Activated T-cell treated with anti-CD3 and anti-CD28 coated beads, Interleukin-2, amount 50 U/mL, for 48 hours (primary cell): ENCODE measurements at places on chromosomes 13 and 19.

DNA sequence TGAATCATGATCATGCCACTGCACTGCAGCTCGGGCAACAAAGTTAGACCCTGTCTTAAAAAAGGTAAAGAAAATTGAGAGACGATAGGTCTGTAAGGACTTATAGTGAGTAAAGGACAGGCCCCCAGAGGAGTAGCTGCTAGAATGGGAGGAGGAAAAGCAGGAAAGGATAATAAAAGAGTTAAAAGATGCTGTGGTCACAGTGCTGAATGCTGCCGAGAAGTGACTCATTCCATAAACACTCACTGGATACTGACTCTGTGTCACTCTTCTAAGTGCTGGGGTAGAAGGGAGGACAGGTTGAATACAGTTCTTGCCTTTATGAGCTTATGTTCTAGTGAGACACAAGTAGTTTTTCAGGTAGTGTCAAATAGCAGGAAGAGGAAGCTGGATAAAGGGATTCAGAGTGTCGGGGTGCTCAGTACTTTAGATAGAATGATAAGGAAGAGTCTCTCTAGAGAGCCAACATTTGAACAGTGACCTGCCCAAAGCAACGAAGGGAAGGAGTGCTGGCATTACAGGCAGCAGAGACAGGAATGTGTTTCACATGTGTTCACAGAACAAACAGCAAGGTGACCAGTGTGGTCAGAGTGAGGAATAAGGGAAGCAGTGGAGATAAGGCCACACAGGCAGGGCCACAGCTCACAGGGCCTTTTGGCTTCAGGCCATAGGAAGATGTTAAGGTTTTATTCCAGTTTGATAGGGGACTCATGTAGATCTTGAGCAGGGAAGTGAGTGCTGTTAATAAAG is 1240.5 kb downstream of the UQCRFS1 start:
- DNase-seq, result no peak

DNA sequence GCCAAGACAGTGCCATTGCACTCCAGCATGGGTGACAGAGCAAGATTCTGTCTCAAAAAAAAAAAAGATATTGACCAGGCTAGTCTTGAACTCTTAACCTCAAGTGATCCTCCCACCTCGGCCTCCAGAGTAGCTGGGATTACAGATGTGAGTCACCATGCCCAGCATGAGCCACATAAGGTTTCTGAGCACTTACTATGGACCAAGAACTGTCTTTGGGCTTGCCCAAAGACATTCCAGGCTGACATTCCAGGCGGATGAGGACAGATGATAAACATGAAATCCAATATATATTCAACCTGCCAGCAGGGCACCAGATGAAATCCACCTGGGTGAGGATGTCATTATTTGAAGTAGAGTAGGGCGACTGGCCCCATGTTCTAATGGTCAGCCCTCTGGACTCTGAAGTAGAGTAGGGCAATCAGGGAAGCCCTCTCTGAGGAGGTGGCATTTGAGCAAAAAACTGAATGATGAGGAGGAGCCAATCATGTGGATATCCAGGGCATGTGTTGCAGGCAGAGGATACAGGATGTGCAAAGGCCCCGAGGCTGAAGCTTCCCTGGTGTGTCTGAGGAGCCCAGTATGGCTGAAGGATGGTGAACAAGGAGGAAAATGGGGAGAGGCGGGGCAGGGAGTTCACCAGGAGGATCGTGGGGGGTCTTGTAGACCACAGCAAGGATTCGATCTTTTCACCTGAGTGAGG is 4.0 kb downstream of the C19orf38 start:
- DNase-seq, result no peak

DNA sequence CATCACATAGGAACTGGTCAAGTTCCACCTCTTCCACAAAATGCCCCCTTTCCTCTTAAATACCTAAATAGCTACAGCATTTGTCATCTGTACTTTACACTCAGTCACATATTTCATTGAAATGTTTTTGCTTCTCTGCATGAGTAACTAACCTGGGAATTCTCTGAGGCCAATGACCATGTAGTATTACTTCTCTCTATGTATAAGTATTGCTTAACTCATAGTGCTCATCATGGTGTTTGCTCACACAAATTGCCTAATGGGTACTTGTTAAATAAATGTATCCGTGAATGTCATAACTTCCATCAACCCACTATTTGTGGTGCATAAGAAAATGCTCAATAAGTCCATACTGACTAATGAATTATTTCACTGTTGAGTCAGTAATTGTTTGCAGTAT is 115.5 kb downstream of the FGF14 start:
- DNase-seq, result no peak

GRCh38 chr19:46886546-46887239 is 25.9 kb downstream of the ARHGAP35 start:
- no peak for DNase-seq

DNA sequence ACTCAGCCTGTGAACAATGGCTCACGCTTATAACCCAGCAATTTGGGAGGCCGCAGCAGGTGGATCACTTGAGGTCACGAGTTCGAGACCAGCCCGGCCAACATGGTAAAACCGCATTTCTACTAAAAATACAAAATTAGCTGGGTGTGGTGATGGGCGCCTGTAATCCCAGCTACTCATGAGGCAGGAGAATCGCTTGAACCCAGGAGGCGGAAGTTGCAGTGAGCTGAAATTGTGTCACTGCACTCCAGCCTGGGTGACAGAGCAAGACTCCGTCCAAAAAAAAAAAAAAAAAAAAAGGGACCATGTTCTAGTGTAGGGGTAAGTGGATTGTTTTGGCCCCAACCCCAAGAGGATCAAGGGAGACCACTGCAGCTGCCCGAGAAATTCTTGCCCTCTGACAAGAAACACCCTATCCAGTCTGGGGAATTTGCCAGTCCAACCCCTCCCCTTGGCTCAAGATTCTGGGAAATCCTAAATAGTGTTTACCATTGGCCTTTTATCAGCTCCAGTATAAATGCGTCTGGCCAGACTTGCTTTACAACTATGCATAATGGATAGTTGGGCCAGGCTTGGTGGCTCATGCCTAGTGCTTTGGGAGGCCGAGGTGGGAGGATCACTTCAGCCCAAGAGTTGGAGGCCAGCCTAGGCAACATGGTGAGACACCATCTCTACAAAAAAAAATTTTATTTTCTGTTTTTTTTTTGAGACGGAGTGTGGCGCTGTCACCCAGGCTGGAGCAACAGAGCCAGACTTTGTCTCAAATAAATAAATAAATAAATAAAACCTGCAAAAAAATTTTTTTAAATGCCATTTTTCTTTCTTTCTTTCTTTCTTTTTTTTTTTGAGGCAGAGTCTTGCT is 5.1 kb upstream of the DHDH start:
- no peak for DNase-seq

- DNase-seq, result no peak
These were observed 33.6 kb downstream of the CEBPG start for GRCh38 chr19:33407140-33407551.

GRCh38 chr19:47758443-47758804 is 13.1 kb downstream of the NOP53 start:
- DNase-seq, result no peak

DNA sequence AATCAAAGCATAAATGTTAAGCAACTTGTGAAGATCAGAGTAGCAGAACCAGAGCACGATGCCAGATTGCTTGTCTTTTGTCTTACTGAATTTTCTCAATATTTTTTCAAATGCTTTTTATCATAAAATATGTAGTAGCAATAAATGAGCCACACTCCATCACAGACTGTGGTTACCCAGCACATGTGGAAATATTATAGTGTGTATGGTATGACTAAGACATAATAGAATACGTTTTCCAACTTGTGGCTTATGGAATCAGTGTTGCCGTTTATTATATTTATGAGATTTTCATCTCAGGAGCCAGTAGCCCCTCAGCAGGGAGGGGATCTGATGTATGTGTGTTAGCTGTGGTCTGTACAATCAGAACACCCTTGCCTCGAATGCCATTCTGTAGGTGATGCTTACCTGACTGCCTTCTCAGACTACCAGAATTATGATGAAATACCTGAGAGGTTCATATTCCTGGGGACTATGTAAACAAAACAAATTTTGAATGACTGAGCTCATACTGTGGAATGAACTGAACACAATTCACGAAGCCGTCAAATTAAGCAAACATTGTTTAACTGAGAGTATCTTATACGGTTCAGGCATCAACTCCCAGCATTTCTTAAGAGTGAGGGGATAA is 1.9 kb downstream of the SCEL start:
- DNase-seq, result no peak

GRCh38 chr13:76641056-76641455 is 245.1 kb downstream of the KCTD12 start:
- no peak for DNase-seq

DNA sequence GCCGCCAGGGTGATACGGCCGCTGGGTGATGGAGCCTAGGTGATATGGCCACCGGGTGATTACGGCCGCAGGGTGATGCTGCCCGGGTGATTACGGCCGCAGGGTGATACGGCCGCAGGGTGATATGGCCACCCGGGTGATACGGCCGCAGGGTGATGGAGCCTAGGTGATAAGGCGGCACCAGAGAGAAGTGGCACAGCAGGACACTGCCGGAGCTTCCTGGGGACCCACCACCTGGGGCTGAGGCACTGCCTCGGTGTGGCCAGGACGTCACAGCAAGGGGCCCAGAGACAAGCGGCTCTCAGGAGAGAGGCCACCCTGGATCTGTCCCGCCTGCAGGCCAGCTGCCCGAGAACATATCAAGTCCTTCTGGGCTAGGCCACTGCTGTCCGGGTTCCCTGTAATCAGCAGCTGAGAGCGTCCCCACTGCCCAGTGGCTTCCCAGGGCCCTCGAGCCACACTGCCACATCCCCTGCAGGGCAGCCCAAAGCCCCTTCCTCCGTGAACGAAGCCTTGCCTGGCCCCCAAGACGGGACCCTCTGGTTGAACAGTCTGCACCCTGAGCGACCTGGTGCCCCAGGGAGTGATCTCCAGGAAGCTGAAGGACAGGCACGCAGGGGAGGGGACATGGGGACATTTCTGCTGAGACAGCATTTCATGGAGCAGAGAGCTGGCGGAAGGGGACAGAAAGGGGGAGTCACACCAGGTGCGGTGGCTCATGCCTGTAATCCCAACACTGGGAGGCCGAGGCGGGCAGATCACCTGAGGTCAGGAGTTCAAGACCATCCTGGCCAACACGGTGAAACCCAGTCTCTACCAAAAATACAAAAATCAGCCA is 22.1 kb downstream of the ZNF787 start:
- no peak for DNase-seq

DNA sequence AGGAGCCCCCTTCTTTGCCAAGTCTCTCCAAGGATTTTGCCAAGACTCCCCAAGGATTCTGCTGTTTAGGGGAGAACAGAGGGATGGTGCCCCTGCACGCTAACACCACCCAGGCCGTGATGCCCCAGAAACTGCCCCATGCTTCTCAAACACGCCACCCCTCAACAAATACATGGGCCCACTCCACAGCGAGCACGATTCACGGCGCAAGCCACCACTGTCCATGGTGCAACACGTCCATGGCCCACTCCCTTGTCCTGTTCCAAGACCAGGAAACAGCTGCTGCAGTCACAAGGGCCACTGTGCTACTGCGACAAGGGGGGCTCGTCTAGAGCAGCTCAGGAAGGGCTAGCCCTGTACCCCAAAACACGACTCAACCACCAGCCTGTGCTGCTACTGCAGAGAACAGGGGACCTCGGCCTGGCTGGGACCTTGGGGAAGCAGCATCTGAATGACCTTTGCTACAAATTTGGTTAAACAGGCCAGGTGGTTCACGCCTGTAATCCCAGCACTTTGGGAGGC is 36.5 kb upstream of the ISYNA1 start:
- DNase-seq, result no peak

DNA sequence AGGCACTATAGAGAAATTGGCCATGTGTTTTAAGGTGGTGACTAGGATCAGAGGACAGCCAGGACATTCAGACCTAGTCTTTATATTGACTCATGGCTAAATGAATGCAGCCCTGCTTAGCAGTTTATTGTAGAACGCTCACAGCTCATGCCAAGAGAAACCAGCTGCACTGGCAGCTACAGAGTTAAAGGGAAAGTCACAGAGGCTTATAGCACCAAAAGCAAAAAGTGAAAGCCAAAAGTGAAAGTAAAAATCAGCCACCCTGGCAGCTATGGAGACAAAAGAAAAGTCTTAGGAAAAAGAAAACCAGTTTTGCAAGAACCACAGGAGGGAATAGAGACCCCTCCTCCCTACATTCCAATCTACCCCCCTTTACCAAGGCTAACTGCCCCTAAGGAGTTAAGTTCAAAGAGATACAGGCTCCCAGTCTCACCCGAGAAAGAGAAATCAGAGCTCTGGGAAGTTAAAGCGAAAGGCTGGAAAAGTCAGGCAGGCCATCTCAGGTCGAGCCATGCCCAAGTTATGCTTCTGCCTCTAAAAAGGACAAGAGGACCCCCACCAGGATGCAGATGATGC is 99.0 kb downstream of the ZNF429 start:
- DNase-seq, result no peak

GRCh38 chr13:111367340-111367739 is 46.9 kb downstream of the TEX29 start:
- no peak for DNase-seq

GRCh38 chr13:84439108-84439507 is 556.8 kb upstream of the SLITRK1 start:
- no peak for DNase-seq

- DNase-seq, result no peak
These were observed 711 bp downstream of the FUT2 start for GRCh38 chr19:48696353-48697010.

DNA sequence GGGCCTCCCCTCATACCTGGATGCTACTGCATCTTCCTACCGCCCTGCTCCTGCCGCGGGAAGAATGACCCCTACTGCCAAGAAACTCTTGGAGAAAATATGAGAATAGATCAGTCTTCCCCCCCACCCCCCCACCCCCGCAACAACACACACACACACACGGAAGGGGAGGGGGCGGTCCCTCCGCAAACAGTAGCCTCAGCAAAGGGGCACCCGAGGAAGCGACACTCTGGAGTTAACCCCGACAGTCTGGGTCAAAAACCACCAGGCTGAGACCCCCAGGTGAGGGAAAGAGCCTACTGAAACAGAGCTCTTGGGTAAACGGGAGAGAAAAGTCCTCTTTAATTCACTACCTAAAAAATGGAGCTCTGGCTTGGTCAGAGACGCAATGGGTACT is 1.2 kb downstream of the MED26 start:
- no peak for DNase-seq

GRCh38 chr19:11496391-11497163 is 9.1 kb downstream of the ZNF653 start:
- DNase-seq, result peak; percentile 84

DNA sequence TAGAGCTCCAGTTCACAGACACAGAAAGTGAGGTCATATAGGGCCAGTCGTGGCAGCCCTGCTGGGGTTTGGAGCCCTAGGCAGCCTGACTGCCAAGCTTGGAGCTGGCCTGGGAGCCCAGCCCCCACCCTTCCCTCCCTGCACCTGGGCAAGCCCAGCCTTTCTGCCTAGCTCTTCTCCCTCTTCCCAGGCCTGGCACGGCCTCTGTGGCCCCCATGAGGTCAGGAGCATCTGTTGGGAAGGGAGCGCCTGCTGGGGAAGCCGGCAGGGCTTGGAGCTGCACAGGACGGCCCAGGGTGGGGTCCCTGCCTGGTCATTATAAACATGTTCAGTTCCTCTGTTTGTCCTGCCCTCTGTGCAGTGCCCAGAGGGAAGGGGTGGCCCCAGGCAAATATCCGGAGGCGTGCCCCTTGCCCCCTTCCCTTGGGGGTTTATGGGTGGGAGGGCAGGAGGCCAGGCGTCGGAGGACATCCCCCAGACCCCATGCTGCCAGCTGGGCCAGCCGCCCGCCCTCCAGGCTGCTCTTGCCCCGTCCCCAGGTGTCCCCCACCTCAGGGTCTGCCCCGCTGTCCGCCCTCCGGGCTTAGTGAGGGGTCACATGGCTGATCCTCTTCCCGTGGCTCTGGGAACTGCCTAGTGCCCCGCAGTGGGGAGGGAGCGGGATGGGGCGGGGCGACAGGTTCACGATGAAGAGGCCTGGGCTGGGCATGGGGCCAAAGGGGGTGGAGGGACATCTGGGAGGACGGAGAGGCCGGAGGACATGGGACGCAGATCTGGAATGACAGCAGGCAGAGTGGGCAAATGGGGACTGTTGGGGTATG is 30.0 kb upstream of the NCCRP1 start:
- no peak for DNase-seq
